Umbilical cord (tissue), 2 donors: ENCODE measurements at places on chromosomes 2 and 18. TPM values are rescaled to one million over a fixed set of nuclear protein-coding genes. Genes with fewer than 3 reads are reported as not detected.
A peak's percentile ranks its signal among the peaks of the same experiment; 100 is the strongest.

NT5DC4 gene
- 1.2 TPM for total RNA-seq

CNDP1 gene
- 1.2 TPM for total RNA-seq

UPP2 gene
- total RNA-seq: 0.24 TPM

KIF5C gene
- 4.3 TPM for total RNA-seq

TFPI gene
- 66.7 TPM for total RNA-seq

DNA sequence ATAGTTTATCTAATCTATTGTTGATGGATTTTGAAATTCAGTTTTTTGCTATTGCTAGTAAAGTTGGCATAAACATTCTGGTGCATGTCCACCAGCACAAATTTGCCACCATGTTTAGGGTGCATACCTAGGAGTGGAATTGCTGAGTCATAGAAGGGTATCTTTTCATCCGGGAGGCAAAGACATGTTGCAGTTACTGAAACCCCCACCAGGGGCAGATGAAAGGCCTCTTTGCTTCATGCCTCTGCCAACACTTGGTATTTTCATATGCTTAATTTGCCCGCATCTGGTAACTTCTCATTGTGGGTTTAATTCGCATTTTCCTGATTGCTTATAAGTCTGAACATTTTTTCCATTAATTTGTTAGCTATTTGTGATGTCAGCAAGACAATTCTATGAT, 8.2 kb downstream of the DCC start:
- DNase-seq: no peak

- DNase-seq: no peak
These were observed 127.7 kb downstream of the RAPGEF4 start for GRCh38 chr2:172863341-172863740.

DNA sequence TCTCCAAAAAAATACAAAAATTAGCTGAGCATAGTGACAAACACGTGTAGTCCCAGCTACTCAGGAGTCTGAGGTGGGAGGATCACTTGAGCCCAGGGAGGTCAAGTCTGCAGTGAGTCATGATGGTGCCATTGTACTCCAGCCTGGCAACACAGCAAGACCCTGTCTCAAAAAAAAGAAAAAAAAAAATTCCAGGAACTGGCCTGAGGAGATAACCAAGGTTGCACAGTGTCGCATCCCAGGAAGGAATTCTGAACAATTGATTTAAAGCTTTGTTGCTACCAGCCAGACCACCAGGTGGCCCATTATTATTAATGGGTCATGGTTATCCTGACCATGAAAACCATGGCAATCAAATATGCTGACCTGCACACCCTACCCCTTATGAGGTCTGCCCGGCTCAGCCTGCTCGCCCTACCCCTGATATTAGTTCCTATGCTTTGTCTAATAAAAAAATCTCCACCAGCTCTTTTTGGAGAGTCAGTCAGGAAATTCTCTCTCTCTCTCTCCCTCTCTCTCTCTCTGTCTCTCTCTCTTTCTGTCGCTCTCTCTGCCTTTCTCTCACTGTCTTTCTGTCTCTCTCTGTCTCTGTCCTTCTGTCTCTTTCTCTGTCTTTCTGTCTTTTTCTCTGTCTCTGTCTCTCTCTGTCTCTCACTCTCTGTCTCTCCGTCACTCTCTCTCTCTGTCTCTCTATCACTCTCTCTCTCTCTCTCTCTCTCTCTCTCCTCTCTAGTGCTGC, 73.7 kb downstream of the NCAPH start:
- no peak for DNase-seq

DNA sequence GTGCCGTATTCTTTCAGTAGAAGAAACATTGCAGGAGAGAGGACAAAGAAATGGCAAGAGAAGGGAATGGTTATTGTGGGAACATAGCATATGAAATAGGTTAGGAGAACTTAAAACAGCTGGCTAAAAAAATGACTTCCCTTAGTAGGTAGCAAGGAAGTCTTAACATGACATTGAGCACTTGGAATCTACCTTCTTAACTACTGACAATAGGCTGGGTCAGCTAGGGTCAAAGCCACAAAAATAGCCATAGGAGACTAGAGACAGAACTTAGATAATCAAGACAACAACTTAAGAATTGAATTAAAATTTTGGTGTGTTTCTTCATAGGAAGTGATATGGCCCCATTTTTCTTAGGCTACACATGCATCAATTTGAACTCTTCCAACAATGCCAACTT, 227.9 kb downstream of the TCF4 start:
- DNase-seq: no peak

GRCh38 chr2:216769626-216770025, 74.3 kb upstream of the IGFBP5 start:
- no peak for DNase-seq

DNA sequence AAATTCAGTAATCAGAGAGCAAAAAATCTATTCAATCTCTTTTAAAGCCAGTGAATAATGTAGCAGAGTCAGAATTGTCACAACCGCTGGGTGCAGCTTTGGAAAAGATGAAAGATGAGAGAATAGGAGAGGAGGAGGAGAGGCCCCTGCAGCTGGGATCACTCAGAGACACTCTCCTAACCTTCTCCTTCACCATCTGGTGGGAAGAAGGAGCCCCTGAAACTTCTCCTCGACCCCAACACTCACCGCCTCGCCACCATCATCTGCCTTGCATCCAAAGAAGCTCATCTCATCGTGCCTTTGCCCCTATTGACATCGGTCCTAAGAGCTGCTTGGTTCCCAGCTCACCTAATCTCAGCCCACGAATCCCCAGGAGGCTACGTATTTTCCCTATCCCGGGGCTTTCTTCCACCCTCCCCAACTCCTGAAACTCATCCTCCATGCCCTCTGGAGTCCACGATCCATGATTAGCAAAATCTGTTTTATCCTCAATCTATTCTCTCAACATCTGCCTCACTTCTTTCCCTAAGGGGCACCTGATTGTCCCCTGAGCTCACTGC, 58.5 kb downstream of the PKDCC start:
- no peak for DNase-seq

DNA sequence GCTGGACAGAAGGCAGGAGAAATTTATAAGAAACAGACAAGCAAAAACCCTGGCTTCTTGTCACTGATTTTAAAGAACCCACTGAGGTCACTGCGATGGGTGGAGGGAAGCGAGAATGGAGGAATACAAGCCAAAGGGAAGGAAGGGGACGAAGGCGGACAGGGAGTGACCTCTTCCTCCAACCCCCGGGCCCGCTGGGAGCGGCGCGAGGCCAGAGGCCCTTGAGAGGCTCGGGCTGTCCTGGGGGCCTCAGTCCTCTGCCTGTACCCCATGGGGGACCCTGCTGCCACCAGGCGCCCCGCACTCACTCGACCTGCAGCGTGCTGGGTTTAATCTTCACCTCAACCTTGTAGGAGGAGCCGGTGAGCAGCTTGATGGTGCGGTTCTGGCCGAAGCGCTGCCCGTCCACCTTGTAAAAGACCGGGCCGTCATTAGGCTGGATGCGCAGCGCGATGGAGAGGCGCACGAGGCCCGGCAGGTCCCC, 793 bp downstream of the CNRIP1 start:
- DNase-seq: no peak

DNA sequence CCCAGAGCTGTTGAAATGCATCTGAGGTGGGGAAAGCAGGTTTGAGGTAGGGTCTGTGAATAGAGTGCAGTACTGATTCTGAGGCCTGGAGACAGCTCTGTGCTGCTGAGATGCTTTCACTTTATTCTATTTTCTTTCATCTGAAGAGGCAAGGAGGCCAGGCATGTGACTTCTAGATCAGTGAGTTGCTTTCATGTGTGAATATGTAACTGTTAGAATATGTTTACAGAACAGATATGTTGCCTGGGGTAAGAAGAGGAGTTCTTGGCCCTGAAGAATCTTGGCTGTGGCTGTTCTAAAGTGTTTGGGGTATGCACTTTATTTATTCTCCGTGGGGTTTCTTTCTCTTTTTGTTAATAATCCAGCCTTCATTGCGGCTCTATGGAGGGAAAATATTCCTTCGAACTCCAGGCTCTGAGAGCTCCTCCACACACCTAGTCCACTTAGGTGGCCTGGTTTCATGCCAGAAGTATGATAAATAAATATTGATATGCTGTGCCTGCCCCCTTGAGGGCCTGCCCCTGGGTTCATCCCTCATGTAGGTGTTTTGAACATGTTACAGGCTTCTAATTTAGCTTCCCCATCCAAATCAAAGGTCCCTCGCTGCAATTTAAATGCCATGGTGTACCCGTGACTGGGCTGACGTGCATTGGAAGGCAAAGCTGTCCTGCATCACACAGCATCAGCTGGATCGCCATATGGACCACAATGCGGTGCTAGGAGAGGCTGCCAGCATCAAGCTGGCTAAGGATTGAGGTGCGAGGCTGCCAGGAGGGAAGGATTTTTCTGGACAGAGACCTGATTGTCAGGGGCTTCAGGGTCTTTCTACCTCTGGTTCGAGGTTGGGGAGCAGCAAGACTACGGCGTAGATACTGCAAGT, 102.9 kb downstream of the PRKCE start:
- no peak for DNase-seq

GRCh38 chr2:160194946-160195345, 5.1 kb downstream of the ITGB6 start:
- DNase-seq: no peak

DNA sequence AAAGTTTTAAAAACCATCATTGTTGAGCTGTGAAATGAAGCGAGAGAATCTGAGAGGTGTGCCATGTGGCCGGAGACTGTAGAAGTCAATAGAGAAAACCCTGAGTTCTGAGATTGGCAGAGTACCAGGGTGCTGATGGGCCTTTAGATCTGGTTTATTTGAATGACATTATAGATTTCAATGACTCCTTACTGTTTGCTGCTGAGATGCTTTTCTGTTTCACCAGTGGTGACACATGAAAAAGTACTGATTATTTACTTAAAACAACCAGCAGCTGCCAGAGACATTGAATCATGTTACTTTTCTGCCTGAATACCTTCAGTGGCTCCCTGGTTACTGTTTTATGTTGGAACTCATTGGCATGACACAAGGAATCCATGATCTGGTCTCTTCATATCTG, 602.7 kb upstream of the ZNF804A start:
- peak; percentile 50 for DNase-seq

DNA sequence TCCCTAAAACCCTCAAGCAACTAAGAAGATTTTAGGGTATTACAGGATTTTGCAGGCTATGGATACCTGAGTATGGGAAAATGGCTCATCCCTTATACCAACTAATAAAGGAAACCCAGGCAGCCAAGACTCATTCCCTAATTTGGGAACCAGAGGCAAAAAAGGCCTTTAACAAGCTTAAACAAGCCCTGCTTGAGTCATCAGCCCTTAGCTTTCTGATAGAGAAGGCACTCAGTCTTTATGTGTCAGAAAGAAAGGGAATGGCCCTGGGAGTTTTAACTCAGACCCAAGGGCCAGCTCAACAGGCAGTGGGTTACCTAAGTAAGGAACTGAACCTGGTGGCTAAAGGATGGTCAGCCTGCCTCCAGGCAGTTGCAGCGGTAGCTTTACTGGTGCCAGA, 96.9 kb upstream of the RMP24 start:
- DNase-seq: peak; percentile 17

- no peak for DNase-seq
These were observed 503 bp downstream of the ZNF513 start for GRCh38 chr2:27379836-27380625.

DNA sequence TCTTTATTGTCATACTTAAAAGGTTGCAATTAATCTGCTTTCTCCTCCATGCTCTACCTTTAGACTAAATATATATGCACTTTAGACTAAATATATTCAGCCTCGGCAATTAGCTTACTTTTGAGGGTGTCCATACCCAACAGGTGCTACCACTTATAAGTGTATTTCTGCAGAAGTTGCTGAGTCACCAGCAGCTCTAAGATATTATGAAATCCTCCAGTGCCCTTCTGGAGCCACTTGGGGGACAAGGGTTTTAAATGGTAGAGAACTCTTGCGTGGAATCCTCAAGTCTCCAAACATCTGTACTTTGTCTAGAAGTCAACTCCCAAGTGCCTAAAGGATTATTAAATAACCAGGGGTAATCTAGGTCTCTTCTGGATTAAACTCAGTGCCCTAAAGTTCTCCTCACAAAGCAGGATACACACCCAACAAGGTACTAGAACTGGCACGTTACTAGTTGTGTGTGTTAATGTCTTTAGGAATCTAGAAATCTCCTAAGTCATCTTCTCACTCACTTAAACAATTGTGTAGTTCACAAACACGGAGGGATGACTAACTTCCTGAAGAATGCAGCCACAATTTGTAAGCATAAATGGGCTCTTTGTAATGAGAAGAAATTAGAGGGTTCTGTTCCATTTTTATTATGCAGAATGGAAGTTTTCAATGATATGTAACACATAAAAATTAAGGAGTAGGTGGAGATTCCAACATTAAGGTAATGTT, 159.7 kb downstream of the CD226 start:
- DNase-seq: no peak

GRCh38 chr18:36485772-36486171, 188.3 kb downstream of the FHOD3 start:
- DNase-seq: no peak

GRCh38 chr18:13320096-13320495, 101.5 kb downstream of the LDLRAD4 start:
- no peak for DNase-seq

GRCh38 chr2:165795011-165795410, 964 bp upstream of the GALNT3 start:
- no peak for DNase-seq

DNA sequence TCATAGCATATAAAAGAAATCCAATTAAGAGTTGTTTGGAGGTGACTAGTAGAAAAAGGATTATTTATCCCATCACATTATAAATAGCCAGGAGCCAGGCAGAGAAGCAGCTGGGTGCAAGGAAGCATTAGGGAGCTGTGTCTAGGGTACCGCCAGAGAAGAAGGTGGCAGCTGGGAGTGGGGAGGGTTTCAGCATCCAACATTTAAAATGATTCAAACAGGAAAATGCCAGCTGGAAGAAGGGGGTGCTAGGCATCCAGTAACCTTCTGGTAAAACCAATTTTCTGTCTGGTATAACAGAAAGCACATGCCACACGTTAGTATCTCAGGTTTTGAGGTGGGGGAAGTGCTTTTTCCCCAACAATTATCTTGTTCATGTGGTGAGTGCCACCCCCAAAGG, 452.4 kb downstream of the ZEB2 start:
- DNase-seq: no peak

GRCh38 chr2:134372611-134373131, 118.8 kb downstream of the MGAT5 start:
- peak; percentile 36 for DNase-seq

- DNase-seq: no peak
These were observed 407.3 kb upstream of the CDH20 start for GRCh38 chr18:60925892-60926291.

GRCh38 chr18:46338766-46339165, 234.6 kb downstream of the HAUS1 start:
- DNase-seq: no peak

DNA sequence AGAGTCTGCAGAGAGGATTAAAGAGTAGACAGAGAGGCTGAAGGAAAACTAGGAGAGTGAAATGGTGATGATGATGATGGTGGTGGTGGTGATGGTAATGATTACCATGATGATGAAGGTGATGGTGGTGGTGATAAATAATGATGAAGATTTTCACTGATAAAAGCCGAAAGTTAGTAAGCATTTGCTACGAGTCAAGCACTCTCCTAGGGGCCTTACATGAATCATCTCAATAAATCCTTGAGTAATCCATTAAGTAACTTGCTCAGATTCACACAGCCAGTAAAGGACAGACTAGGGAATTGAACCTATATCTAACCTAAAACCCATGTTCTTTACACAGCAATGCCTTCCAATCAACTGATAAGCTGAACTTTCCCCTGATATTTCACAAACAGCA, 106.7 kb upstream of the PGAP1 start:
- no peak for DNase-seq

GRCh38 chr18:58813105-58813504, 51.6 kb upstream of the ZNF532 start:
- DNase-seq: no peak

- no peak for DNase-seq
These were observed 25.7 kb downstream of the TUBB6 start for GRCh38 chr18:12333506-12334290.

GRCh38 chr2:114008720-114009119, 118.8 kb downstream of the ACTR3 start:
- DNase-seq: no peak
